ENCODE measurements at places on chromosomes 12 and 14.
A peak's percentile ranks its signal among the peaks of the same experiment; 100 is the strongest.

- DNase-seq: no peak
These were observed 73.8 kb upstream of the SRSF5 start for GRCh38 chr14:69693145-69693544.

GRCh38 chr12:92365836-92366235, 220.2 kb upstream of the BTG1 start:
- peak; percentile 36 for DNase-seq

DNA sequence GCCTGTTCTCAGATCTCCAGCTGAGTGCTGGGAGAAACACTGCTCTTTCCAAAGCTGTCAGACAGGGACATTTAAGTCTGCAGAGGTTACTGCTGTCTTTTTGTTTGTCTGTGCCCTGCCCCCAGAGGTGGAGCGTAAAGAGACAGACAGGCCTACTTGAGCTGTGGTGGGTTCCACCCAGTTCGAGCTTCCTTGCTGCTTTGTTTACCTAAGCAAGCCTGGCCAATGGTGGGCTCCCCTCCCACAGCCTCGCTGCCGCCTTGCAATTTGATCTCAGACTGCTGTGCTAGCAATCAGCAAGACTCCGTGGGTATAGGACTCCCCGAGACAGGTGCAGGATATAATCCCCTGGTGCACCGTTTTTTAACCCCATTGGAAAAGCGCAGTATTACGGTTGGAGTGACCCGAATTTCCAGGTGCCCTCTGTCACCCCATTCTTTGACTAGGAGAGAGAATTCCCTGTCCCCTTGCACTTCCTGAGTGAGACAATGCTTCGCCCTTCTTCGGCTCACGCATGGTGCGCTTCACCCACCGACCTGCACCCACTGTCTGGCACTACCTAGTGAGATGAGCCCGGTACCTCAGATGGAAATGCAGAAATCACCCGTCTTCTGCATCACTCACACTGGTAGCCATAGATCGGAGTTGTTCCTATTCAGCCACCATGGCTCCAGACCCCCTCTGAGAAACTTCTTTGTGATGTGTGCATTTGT, 650.3 kb upstream of the ALG10B start:
- DNase-seq: no peak

DNA sequence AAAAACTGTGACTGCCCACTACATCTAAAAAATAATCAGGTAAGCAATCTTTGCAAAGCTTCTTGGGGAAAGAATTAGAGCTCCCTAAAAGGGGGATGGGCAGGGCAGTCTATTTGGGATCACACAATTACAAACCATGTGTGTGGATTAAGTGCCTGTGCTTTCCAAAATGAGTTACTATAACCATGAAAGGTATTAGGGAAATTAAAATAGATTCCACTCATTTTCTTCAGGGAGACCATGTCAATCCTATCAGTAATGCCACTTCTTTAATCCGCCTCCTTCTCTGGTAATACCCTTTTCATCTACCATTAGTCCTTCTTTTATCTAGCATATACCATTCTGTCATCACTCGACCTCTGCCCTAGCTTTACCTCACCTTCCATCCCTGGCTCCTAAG, 53.7 kb downstream of the PAWR start:
- no peak for DNase-seq

GRCh38 chr12:96152164-96152563, 42.0 kb upstream of the ELK3 start:
- DNase-seq: no peak

DNA sequence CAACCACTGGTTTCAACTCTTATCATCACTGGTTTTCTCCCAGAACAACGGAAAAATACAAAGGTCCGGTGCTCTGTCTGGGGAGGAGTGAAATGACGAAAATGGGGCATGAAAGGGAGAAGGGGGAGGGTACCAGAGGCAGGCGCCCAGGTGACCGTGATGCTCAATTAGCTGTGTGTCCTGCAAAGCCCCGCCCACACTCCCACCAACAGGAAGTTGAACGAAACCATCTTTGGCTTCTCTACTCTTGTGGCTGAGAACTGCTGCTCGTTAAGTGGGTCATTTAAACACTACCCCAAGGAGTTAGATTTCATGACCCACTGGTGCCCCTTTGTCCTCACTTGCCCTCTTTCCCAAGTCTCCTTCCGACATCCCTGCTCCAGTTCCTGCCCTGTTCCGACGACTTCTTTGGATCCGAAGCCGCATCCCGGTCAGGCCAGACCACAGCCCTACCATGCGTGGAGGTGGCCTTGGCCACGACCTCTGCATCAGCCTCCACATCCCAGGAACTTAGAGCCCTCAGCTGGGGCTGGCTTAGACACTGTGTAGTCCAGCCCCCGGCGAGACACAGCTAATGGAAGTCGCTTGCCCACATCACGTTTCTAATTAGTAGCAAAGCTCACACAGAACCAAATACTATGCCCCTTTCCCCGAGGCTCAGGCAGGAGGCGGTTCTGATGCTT, 11.4 kb upstream of the LRTM2 start:
- no peak for DNase-seq

GRCh38 chr12:20280515-20280914, 87.8 kb upstream of the PDE3A start:
- DNase-seq: no peak

- DNase-seq: no peak
These were observed 59.5 kb downstream of the SCARB1 start for GRCh38 chr12:124804011-124804621.

GRCh38 chr12:131111446-131111845, 157.7 kb downstream of the ADGRD1 start:
- no peak for DNase-seq

GRCh38 chr12:57161491-57161890, 14.1 kb upstream of the LRP1-AS start:
- DNase-seq: no peak

DNA sequence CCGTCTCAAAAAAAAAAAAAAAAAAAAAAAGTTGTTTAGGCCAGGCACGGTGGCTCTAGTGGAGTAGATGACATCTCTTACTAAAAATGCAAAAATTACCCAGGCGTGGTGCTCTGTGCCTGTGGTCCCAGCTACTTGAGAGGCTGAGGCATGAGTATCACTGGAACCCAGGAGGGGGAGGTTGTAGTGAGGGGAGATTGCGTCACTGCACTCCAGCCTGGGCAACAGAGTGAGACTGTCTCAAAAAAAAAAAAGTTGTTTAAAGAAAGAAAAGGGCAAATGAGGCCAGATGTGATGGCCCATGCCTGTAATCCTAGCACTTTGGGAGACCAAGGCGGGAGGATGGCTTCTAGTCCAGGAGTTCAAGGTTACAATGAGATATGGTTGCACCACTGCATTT, 36.6 kb upstream of the SPPL3 start:
- no peak for DNase-seq

DNA sequence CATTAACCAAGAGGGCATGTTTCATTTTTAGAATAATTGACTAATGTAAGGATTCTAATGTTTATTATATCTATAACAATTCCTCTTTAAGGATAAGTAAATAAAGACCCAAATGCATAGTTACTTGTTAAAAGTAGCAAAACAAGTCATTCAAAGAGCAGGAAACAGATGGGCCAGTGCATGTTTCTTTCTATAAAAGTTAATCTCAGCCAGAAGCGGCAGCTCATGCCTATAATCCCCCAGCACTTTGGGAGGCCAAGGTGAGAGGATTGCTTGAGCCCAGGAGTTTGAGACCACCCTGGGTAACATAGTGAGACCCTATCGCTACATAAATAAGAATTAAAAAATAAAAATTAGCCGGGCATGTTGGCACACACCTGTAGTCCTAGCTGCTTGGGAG, 391.0 kb upstream of the RGS6 start:
- no peak for DNase-seq

DNA sequence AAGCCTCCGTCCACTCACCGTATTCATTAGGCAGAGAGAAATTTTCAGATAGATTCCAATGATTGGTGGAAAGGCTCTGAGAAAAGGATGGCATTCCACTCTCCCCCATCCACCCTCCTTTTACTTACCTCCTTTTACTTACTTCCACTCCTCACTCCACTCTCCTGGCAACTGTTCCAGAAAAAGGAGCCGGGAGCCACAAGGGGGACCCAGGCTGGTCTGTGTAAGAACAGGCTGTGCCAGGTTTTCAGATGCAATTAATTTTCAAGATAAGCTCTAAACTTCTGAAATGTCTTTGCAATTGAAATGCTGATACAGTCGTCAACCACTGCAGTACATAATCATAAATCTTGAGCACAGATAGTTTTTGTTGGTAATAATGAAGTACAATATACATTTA, 248.8 kb downstream of the ANO6 start:
- DNase-seq: no peak

- no peak for DNase-seq
These were observed 32.0 kb downstream of the MYL2 start for GRCh38 chr12:110888256-110888991.

DNA sequence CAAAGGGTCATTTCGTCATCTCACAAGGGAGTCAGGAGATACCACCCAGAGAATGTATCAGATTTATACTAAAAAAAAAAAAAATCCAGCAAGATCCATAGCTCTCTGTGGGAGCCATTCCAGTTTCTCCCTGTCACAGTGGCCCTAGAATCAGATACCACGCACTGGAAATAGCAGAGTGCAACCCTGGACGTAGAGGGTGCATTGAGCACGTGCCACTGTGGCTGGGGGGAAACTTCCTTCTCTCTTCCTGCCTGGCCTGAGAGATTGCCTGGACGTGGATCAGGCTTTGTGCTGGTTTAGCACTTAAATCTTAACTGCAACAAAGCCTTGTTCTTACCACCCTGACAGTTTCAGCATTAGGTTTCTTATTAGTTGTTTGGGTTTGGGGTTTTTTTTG, 124.3 kb downstream of the FBXL14 start:
- no peak for DNase-seq

GRCh38 chr12:4539167-4539870, 629 bp downstream of the RAD51AP1 start:
- DNase-seq: no peak

DNA sequence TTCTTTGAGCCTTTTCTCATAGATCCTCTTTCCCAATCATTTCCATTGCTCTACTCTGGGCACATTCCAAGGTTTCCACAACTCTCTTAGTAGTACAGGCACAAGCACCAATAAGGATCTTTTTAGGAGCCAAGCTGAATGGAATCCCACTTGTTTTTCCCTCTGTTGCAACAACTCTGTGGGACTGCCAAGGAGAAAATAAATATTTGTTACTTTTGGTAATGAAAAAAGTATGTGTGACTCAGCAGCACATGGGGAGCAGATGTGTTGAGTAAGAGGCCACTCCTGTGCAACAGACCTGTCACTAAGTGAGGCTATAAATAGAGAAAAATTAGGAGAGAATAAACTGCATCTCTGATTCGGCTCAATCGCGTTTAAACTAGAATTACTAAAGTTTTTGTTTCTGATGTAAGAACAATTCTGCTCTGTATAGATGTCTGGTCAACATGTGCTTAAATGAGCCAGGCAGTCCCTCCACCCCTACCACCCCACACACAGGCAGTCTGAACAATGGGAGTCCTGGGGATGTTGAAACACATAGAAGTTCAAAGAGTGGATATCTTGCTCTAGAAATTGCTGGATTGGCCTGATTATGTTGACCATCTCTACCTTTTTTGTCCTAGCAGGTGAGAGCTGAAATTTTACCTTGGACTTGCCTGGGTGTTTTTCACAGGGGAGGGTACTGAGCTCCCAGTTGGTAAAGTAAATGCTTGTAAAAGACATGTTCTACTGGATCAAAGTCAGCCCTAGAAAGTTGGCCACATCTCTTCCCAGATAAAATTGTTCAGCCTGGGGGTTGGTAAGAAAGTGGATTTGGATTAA, 244.3 kb upstream of the NOVA1 start:
- no peak for DNase-seq

GRCh38 chr12:87425942-87426554, 603.2 kb downstream of the C12orf50 start:
- DNase-seq: no peak

GRCh38 chr14:68685419-68686204, 107.3 kb downstream of the ZFP36L1 start:
- DNase-seq: no peak

DNA sequence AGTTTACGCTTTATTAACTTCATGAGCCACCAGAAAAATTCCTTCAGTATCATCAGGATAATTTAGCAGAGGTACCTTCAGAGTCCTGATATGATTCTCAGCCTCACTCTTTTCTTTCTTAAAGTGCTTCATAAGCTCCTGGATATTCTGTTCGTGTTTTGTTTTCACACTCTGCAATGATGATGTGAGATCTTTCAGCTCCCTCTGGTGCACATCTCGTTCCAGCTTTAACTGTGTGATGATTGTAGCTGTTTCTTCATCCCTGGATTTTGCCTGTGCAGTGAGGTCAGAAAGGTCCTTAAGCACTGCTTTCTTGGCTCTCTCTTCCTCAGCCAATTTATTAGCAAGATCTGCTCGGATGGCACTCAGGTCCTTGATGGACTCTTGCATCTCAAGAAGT, 156.7 kb downstream of the CEP128 start:
- no peak for DNase-seq

DNA sequence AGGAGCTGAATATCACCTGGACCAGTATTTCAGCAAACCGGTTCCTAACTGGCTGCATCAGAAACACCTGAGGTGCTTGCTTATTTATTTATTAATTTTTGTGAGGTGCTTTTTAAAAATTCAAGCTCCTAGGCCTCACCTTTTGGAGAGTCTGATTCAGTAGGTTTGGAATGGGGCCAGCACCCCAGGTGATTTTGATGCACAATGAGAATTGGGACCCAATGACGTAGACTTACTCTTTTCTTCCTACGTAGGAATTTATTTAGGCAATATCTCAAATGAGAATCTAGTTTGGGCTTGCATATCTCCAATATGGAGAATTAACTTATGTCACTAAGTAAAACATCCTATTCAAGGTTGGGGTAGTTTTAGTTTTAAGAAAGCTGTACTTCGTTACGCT, 7.3 kb downstream of the YEATS4 start:
- no peak for DNase-seq

- DNase-seq: no peak
These were observed 67.2 kb downstream of the GLT1D1 start for GRCh38 chr12:128920468-128920867.

DNA sequence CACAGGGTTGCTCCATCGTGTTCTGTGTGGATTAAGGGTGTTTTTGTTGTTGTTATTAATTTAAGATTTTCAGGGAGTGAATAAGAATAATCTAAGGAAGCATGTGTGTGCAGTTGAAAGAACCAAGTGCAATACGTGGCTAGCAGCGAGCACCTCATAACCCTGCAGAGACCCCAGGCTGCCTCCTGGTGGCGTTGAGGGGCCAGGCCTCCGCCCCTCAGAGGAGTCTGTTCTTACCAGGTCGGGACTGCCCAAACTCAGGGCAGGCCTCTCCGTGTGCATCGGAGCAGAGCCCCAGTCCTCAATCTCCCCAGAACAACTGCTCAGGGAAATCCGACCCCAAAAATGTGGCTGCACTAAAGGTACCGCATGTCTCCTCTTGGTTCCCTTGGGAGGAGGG, 36.8 kb downstream of the IL31 start:
- no peak for DNase-seq

DNA sequence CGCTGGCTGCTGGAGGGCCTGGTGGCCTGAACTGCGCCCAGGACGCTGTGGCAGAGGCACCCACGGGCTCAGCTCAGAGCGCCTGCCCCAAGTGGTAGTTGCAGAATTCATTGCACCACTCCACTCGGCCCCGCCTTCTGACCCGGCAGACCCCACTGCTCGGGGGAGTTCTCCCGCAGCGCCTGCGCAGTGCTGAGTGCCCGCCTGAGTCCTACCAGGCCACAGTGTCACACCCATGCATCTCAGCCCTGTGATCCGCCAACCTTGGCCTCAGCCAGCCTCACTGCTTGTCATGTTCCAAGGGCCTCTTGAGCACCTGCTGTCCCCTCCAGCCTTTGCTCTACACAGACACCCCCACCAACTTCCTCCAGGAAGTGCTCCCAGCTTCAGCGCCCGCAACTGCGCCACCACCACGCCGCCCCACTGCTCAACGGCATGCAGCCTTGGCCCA, 12.2 kb downstream of the DEGS2 start:
- no peak for DNase-seq
